ENCODE measurements at places on chromosomes 6 and 20.

GRCh38 chr6:108677357-108677756 lies 116.6 kb downstream of the FOXO3 start:
- no peak for DNase-seq

- DNase-seq: no peak
Measured at GRCh38 chr20:19901226-19901625, 115.9 kb upstream of the NAA20 start.

GRCh38 chr6:39362487-39362865 lies 40.0 kb upstream of the KCNK16 start:
- DNase-seq: no peak

DNA sequence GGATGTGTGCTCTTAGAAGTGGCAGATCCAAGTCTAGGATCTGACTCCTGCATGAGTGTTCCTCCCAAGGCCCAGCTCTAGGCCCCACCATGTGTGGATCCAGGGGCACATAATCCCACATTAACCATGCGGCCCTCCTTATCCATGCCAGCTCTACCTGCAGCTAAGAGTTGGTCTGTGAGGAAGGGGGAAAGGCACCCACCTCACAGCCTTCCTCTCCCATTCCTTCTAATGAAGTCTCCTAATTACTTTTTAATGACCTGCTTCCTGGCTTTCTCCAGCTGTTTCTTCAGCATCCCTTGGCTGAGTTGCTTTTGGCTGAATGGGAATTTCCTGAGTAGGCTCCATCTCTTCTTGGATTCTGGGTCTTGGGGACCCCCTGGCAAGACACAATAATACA lies 52.2 kb downstream of the NPEPL1 start:
- DNase-seq: no peak

GRCh38 chr20:19943061-19943521 lies 74.1 kb upstream of the NAA20 start:
- no peak for DNase-seq

DNA sequence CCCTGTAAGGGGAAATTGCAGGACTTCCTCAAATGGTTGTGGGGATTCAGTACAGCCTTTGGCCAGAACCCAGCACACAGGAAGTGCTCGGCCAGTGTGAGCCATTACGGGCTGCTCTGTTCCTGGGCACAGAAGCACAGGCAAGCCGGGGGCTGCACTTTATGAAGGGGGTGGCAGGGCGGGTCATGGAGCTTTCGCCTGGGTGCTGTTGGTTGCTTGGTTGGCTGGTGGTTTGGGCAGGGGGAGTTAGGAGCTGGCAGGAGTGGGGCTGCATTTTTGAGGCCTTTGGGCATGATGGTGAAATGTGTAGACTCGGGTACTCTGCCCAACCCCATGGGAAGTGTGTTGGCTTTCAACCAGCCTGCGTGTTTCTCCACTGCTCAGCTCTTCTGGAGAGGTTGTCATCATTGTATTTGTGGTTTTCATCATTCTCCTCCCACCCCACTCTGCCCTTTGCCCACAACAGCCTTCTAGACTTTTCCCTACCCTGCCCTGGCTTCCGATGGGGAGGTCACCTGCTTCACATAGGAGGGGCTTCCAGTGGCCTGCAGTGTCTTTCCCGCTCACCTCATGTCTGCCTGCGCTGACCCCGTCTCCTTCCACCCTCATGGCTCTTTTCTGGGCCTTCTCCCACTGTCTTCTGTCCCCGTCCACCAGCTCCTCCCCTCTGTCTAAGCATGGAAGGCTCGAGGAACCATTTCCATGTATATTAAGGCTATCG lies 16.1 kb upstream of the RBM38 start:
- no peak for DNase-seq

DNA sequence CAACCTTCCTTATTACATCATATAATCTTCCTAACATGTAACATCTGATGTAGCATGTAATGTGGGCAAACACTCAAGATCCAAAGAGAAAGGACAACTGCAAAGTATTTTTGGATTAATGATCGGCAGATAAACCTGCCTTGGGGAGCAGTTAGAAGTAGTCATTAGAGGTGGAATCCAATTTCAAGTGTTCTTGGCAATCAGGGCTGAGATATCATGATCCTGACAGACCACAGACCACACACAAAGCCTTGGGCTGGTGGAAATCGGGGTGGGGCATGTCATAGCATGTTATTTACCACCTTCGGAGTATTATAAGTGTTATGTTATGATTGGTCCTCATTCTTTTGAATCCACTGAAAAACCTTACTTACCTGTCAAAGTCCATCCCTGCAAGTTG lies 16.3 kb downstream of the NCOA5 start:
- DNase-seq: no peak

- DNase-seq: no peak
Measured at GRCh38 chr6:42041481-42042053, 8.8 kb upstream of the TAF8 start.

DNA sequence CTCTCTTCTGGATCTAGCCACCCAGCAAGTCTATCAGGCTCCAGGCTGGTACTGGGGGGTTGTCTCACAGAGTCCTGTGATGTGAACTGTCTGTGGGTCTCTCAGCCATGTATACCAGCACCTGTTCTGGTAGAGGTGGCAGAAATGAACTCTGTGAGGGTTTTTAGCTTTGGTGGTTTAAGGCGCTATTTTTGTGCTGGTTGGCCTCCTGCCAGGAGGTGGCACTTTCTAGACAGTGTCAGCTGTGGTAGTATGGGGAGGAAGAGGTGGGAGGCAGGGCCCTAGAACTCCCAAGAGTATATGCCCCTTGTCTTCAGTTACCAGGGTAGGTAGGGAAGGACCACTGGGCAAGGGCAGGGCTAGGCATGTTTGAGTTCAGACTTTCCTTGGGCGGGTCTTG lies 75.8 kb downstream of the SNAP91 start:
- DNase-seq: no peak

GRCh38 chr6:142943711-142944123 lies 1.3 kb downstream of the HIVEP2 start:
- DNase-seq: no peak

DNA sequence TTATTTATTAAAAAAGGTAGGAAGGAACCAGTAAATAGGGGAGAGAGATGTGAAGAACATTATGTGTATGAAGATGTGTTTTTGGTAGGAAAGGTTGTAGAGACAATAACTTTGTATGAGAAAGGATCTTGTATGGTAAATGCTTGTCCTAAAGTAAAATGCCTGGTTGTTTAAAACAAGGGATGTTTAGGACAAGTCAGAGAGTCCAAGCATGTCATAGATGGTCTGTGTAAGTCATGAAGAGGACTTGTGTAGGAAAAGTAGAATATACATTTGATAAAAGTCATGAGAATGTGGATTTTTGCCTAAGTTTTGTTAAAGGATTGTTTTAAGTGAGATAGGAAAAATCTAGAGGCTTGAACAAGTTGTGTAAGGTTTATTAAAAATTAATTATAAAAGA lies 325.1 kb downstream of the CDH26 start:
- no peak for DNase-seq

DNA sequence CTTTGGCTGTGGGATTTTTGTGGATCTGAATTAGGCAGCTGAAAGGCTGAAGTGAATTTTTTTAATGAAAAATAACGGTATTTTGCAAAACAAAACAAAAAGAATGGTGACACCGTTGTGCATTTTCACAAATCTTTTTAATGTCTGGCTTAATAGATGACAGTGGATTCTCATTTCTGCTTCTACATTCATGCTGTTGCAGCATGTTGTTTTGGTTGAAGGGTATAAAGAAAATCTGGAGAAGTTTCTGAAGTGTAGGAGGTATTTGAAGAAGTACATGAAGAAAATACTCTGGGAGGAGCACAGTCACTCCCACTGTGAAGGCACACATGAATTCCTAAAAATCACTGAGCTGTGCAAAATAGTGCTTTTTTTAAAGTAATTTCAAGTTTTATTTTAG lies 3.1 kb upstream of the MAP3K5 start:
- DNase-seq: no peak

DNA sequence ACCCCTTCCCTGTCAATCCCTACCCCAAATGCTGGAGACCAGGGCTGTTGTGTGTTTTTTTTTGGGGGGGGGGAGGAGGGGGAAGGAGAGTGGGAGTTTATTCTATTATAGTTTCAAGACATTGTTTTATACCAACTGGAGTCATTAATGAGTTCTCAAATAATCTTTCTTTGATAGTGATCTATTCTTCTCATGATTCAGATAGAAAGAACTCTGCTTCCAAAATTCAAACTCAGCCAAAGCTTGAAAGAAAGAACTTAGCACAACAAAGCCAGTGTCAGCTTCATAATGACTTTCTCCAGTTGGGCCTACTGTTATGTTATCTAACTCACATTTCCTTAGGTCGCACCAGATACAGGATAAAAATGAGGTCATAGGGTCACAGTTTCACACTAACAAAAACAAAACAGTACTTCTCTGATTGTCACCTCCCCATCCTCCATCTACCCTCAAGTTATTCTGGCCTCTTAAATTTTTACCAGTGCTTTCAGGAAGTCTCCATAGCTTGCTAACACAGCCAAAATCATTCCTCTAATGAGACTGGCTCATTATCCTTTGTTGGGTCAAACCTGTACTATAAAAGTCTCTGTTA lies 19.0 kb upstream of the MAP3K7 start:
- no peak for DNase-seq

GRCh38 chr6:39249278-39249677 lies 20.0 kb upstream of the KCNK5 start:
- DNase-seq: no peak

Data from upper lobe of left lung (tissue), 6 donors.